Neural crest cell (in vitro differentiated cells): ENCODE measurements at places on chromosomes 4 and X. TPM values are rescaled to one million over a fixed set of nuclear protein-coding genes. Genes with fewer than 3 reads are reported as not detected.

GRCh38 chr4:73446336-73446938 is 10.4 kb downstream of the AFP start:
- DNase-seq: no peak

Gene MCF2
- 0.23 and 0.34 TPM in 2 replicates for total RNA-seq

Gene MAGEA8
- total RNA-seq: not detected in 2 replicates

Gene FAAH2
- total RNA-seq: 0.52 and 0.63 TPM in 2 replicates

GRCh38 chr4:16120720-16121119 is 36.9 kb upstream of the PROM1 start:
- DNase-seq: no peak

- DNase-seq: no peak
Observed at GRCh38 chr4:74410272-74410671, 34.7 kb upstream of the AREG start.

- DNase-seq: no peak
Observed at GRCh38 chr4:3317656-3318211, 24.9 kb downstream of the RGS12 start.

Gene ITGB1BP2
- total RNA-seq: 7.1 and 10.2 TPM in 2 replicates

- DNase-seq: no peak
Observed at GRCh38 chrX:39759526-39760224, 338.1 kb downstream of the BCOR start.

Gene TMSB15A
- 216 and 233 TPM in 2 replicates for total RNA-seq

Gene MAGEB17
- 0.30 TPM in 1 of 2 replicates, not detected in the other for total RNA-seq
